ENCODE measurements at places on chromosomes 4 and X.

DNA sequence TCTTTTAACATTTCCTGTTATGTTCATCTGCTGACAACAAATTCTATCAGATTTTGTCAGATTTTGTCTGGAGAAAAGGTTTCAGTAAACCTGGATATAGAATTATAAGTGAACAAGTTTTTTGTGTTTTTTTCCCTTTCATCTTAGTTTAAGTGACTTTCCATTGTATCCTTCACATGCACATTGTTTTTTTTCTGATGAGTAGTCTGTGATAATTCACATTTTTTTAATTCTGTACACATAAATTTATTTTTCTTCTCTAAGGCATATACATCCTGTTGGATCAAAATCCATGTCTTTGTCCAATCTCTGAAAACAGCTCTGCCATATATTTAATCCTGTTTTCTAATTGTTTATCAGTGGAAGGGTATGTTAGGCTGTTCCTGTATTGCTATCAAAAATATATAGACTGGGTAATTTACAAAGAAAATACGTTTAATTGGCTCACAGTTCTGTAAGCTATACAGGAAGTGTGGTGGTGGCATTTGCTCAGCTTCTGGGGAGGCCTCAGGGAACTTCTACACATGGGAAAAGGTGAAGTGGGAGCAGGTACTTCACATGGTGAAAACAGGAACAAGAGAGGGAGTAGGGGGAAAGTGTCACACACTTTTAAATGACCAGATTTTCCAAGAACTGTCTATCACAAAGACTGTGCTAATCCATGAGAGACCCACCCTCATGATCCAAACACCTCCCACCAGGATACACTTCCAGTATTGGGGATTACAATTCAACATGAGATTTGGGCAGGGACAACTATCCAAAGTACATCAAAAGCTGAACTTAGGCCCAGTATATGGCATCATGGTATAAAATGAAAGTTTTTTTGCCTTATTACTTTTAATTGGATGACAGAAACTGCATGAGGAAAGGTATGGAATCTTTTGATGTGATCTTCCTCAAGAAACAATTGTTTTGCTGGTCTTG lies 45.6 kb upstream of the GRID2 start:
- no peak for DNase-seq

GRCh38 chr4:2270341-2271165 lies 8.6 kb upstream of the MXD4 start:
- DNase-seq, result no peak

DNA sequence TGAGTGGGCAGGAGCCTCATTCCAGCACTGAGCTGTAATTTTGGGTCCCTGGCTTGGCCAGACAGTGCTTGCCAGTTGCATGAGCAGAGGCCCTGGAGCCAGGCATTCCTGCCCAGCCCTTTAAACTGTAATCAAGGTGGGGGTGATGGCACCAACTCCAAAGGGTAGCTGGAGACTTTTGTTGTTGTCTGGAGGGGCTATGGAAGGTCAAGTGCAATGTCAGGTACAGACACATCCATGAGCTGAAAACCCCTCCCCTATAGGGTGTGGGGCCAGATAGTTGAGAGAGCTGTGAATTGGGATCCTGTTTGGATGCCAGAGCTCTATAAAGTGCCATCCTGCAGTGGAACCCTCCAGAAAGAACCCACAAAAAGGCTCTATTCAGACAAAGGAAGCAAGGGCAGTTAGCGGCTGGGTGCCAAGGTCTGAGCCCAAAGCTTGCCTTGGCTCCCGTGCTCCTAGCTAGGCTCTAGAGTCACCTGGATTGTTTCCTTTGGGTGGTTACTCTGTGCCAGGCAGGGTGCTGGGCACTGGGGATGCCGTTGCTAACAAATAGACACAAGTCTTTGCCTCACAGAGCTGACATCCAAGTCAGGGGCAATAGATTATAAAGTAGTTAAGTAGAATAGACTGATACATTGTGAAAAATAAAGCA lies 163.0 kb downstream of the EFNB1 start:
- no peak for DNase-seq

DNA sequence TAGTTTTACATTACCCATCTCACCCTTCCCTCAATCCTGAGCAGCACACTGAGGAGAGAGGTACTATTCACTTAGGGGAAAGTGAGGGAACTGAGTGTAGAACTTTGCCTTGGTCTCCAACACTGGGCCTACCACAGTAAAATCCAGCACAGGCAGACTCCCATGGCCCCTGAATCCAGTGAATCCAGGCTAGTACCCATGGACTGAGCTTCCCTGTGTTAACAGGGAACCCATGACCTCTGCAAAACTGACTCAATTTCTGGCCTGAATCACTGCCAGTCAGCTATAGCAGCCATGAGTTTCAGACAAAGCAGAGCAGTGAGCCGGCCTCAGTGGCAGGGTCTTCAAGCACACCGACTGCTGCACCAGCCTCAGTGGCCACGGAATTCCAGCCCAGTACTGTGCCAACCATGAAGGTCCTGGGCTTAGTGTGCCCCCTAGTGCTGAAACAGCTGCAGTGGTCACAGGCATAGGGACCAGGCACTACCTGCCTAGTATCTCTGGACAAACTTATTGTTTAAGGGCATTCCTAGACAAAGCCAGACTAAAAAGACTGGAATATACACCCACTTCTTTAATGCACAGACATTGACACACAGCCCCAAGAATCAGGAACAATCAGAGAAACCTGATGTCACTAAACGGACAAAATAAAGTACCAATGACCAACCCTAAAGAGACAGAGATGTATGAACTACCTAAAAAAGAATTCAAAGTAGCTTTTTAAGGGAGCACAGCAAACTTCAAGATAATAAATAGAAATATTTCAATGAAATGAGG lies 127.4 kb upstream of the RPL34 start:
- DNase-seq, result no peak

DNA sequence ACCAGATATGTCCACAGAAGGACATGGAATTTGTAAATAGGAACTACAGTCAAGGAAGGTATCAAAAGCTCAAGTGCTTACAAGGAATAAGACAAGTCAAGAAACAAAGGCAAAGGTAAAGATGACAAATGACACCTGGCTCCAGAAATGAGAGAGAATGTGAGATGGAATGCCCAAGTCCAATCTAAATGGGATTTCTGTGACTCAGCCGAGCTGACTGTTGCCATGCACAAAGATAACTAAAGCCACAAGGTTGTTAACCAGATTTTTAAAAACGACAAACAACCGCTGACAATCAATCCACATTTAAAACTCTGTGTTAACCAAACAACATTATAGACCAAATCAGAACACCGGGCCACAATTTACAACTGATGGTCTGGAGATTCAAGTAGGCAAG lies 1.1 kb downstream of the NFXL1 start:
- no peak for DNase-seq

DNA sequence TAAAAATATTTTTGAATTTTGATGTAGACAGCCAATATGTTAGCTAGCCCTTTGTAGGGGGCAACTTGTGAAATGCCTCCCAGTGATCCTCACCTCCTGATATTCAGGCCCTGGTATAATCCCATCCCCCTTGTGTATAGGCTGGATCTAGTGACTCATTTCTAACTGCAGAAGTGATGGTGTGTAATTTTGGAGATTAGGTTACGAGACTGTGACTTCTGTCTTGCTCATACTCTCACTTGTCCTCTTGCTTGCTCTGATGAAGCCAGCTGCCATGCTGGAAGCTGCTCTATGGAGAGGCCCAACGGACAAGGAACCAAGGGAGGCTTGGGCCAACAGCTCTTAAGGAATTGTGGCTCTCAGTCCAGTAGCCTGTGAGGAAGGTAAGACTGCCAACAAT lies 61.7 kb downstream of the GPR82 start:
- no peak for DNase-seq

GRCh38 chr4:72702948-72703347 lies 133.9 kb upstream of the ADAMTS3 start:
- DNase-seq, result no peak

Data from AG04449 (cell line).